ENCODE measurements at places on chromosomes 5 and 9. TPM values are rescaled to one million over a fixed set of nuclear protein-coding genes. Genes with fewer than 3 reads are reported as not detected.

The SLC36A3 gene
- total RNA-seq, result not detected

The DCTN3 gene
- total RNA-seq, result 25.6 TPM

The RNF183 gene
- not detected for total RNA-seq

DNA sequence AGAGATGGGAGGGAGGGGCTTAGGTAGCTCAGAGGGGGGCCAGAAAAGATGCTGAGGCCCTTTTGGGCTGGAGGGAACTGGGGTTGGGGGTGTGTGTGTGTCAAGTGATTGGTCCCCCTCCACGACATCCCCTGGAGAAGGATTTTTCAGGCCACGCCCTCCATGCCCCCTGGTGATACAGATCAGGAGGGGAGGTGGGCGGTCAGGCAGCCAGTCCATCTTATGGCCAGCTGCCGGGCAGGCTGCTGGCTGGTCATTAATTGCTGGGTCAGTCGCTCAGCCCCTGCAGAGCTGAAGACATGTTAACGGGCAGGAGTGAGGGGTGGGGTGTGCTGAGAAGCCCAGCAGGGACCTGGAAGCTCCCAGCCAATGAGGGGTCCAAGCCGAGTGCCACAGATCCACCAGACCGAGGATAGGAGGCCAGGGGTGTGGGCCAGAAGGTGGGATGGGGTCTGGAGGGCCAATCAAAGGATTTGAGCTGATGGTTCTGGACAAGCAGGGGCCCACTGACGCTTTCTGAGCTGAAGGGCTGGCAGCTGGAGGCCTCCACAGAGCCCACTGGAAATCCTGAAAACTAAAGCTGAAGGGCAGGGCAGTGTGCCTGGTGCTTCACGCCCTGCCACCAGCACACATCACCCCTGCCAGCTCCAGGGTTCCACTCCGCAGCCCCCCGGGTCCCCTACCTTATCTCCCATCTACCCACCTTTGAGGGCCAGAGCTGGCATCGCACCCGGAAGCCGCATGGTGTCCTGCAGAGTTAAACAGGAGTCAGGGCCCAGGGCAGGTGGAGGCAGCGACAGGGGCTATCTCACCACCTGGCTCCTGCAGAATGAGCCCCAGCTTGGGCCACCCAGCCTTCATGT, 19.1 kb downstream of the PDGFRB start:
- H3K4me1 ChIP-seq, result peaks cover 4% of the 10 kb centered on the region
- no peak overlapping the region for H3K4me3 ChIP-seq
- H3K36me3 ChIP-seq, result no peaks in the 10 kb centered on the region
- DNase-seq, result no peak
- no peak overlapping the region for H3K27ac ChIP-seq

DNA sequence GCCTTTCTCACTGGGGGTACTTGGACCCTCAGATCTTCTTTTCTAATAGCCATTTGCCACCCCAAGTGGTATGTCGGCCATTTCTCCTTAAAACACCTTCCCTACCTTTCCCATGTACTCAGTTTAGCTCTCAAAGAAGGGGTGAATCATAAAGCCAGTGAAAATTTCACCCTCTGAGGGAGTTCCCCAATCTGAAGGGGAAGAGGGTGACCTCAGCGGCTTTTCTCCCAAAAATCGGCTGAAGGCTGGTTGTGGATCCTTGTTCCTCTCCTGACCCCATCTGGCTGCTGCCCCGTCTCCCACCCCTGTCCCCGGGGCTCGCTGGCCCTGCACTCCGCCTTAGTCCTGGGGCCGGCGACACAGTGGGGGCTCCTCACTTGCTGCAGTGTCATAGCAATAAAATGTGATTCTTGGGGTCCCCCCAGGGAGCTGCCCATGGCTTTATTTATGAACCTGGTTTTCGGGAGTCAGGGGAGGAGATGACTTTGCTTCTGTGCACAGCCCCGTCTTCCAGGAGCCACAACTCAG, 17.3 kb upstream of the LTC4S start:
- no peak for DNase-seq
- no peak overlapping the region for H3K27ac ChIP-seq
- H3K4me1 ChIP-seq, result no peaks in the 10 kb centered on the region

DNA sequence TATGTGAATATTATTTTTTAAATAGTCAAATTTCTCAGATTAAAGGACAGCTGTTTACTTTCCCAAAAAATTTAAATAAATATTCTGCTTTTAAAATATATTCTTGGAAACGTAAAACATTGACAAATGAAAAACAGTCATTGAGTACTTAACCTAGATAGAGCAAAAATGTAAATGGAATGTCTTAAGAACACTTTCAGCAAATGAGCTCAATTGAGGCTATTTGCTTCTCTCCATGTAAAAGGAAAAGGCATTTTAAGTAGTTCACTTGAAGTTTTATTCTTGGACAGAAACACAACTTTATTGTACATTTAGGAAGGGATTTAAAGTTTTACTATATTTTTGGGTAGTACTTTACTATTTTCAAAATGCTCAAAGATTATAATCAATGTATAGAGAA, 983.6 kb upstream of the TYRP1 start:
- no peaks in the 10 kb centered on the region for H3K4me1 ChIP-seq
- DNase-seq, result no peak
- no peak overlapping the region for H3K4me3 ChIP-seq

- H3K4me1 ChIP-seq, result no peaks in the 10 kb centered on the region
- H3K27ac ChIP-seq, result no peak overlapping the region
- no peaks in the 10 kb centered on the region for H3K36me3 ChIP-seq
- H3K27me3 ChIP-seq, result no peaks in the 10 kb centered on the region
- no peak overlapping the region for H3K4me3 ChIP-seq
Measured at GRCh38 chr5:39547553-39548154, 122.9 kb upstream of the DAB2 start.

GRCh38 chr9:121437891-121438290, 61.8 kb downstream of the GGTA1 start:
- H3K4me1 ChIP-seq, result no peaks in the 10 kb centered on the region
- H3K36me3 ChIP-seq, result no peaks in the 10 kb centered on the region
- no peak for DNase-seq
- H3K4me3 ChIP-seq, result no peak overlapping the region
